ENCODE measurements at places on chromosomes 11 and 22. TPM values are rescaled to one million over a fixed set of nuclear protein-coding genes. Genes with fewer than 3 reads are reported as not detected.

GRCh38 chr11:130213143-130213978, 53.8 kb downstream of the ST14 start:
- no peak overlapping the region for H3K4me3 ChIP-seq
- no peak overlapping the region for H3K27ac ChIP-seq
- no peaks in the 10 kb centered on the region for H3K36me3 ChIP-seq

DNA sequence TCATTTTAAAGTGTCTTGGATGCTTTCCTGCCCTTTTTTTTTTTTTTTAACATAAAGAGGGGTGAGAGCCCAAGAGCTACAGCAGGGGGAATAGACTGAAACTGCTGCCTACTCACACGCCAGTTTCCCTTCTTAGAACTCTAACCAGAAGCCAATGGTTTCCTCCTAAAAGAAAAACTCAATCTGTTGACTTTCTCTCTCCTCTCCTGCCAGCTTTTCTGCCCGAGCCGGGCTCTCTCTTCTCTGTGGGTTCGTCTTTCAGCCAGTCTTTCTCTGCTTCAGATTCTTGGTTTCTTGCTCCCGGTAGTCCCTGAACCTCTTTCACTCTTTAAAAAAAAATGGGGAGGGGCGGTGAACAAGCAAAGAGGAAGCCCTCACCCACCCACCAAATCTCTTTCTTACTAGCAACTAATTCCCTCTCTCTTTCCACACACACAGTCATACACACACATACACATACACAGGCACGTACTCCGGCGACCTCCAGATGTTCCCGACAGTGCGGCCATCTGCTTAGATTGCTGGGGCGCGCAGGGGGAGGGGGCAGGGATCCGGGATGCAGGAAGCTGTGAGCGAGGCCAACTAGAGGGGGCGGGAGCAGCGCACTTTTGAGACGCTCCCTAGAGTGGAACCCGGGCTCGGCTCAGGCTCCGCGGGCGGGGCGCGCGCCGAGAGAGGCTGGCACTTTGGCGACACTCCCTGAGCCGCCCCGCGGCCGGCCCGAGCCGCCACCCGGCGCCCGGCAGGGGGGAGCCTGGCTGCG, 444 bp upstream of the TSKU start:
- H3K4me1 ChIP-seq = peaks cover 19% of the 10 kb centered on the region
- peak overlapping the region; percentile 82 for H3K4me3 ChIP-seq
- peak overlapping the region; percentile 86 for H3K27ac ChIP-seq
- no peaks in the 10 kb centered on the region for H3K36me3 ChIP-seq

DNA sequence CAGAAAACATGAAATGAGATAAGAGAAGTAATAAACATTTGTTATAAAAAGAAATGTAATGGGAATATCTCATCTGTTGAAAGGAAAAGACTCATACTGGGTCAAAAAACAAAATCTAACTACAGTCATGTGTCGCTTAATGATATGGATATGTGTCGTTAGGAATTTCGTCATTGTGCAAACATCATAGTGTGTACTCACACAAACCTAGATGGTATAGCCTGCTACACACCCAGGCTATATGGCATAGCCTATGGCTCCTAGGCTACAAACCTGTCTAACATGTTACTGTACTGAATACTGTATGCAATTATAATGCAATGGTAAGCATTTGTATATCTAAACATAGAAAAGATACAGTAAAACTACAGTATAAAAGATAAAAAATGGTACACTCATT, 89.8 kb upstream of the ZC3H12C start:
- H3K36me3 ChIP-seq = no peaks in the 10 kb centered on the region
- no peaks in the 10 kb centered on the region for H3K4me1 ChIP-seq
- no peaks in the 10 kb centered on the region for H3K27me3 ChIP-seq
- H3K4me3 ChIP-seq = no peak overlapping the region
- H3K27ac ChIP-seq = no peak overlapping the region

DNA sequence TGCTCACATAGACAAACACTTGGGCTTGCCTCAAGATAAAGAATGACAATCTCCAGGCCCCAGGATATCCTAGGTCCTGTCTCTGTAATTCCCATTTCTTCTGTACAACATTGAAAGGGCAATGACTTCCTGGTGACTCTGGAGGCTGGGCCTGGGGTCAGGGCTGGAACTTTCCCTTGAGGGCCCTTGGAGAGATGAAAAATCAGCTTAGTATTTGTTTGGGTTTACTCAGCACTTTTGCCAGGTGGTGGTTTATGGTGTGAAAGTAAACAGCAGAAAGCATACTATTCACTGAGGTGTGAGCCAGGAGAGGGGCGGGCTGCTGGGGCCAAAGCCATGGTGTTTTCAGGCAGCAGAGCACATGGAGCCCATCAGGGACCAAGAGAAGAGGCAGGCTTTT, 214.7 kb upstream of the NARS2 start:
- DNase-seq = peak; percentile 5
- H3K4me1 ChIP-seq = peaks cover 30% of the 10 kb centered on the region
- no peaks in the 10 kb centered on the region for H3K36me3 ChIP-seq
- H3K27me3 ChIP-seq = no peaks in the 10 kb centered on the region

DNA sequence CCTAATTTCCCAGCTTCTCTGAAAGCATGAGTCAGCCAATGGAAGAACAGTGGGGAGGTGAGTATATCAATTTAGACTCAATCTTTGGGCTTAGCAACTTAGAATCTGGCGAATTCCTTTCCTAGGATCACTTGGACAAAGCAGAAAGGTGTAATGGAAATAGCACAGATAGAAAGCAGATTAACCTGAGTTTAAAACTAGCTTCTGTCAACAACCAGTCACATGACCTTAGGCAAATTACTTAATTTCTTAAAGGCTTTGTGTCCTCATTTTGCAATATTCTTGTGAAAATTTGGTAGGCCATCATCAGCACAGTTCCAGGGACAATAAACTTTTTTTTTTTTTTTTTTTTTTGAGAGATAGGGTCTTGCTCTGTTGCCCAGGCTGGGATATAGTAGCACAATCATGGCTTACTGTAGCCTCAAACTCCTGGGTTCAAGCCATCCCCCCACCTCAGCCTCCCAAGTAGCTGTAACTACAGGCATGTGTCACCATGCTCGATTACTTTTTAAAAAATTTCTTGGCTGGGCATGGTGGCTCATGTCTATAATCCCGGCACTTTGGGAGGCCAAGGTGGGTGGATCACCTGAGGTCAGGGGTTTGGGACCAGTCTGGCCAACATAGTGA, 40.8 kb upstream of the PCF11 start:
- no peaks in the 10 kb centered on the region for H3K27me3 ChIP-seq
- H3K27ac ChIP-seq = no peak overlapping the region
- no peaks in the 10 kb centered on the region for H3K36me3 ChIP-seq
- peaks cover 9% of the 10 kb centered on the region for H3K4me1 ChIP-seq
- no peak overlapping the region for H3K4me3 ChIP-seq

- H3K27me3 ChIP-seq = no peaks in the 10 kb centered on the region
- no peaks in the 10 kb centered on the region for H3K4me1 ChIP-seq
- no peak for DNase-seq
Measured at GRCh38 chr11:64052436-64052835, 16.7 kb downstream of the FLRT1 start.

Gene MMP13
- total RNA-seq = not detected

Data from upper lobe of left lung (tissue), 6 donors.